ENCODE measurements at places on chromosomes 4 and X.
A peak's percentile ranks its signal among the peaks of the same experiment; 100 is the strongest.

DNA sequence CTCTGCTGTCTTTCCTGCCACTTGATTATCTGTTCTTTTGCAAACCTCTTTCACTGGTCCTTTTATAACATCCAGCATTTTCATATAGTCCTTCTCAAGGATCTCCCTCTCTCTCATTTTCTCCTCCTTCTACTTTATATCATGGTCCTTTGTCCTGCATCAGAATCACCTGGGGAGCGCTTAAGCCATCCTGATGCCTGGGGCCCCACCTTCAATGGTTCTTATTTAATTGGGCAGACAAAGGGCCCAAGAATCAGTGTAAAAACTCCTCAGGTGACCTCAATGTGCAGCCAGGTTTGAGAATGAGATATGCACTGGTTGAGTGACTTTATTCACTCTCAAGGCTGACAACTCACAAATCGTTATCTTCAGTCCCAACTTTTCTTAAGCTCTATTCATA lies 283.9 kb downstream of the UNC5C start:
- no peak for DNase-seq

DNA sequence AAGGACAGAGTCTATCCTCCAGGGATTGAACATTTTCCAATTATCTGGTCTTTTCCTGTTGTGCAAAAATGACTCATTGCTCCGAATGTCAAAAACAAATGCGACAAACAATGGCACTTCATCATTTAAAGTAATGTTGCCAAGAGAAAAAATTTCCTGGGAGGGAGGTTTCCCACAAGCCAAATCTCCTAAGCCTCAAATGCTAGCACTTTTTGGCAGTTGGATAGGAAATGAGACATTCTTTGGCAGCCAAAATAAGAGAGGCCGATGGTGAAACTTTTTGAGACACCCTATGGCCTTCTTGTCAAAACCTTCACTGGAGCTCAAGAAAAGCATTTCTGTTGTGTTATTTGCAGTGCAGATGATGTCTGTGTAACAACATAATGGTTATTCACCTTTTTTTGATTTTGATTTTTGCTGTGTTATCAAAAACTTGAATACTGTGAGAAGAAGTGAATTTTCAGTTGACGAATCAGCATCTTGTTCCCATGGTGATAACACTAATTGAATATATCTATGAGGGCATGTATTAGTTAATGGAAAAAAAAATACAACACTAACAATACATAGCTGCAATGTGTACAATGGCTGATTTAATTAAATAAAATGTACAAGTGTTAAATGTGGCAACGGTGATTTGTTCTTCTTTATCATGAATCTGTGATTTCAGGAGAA lies 333.8 kb downstream of the ANK2 start:
- peak; percentile 87 for DNase-seq

- DNase-seq, result peak; percentile 45
Observed at GRCh38 chr4:123390846-123391456, 5.6 kb upstream of the SPRY1 start.

DNA sequence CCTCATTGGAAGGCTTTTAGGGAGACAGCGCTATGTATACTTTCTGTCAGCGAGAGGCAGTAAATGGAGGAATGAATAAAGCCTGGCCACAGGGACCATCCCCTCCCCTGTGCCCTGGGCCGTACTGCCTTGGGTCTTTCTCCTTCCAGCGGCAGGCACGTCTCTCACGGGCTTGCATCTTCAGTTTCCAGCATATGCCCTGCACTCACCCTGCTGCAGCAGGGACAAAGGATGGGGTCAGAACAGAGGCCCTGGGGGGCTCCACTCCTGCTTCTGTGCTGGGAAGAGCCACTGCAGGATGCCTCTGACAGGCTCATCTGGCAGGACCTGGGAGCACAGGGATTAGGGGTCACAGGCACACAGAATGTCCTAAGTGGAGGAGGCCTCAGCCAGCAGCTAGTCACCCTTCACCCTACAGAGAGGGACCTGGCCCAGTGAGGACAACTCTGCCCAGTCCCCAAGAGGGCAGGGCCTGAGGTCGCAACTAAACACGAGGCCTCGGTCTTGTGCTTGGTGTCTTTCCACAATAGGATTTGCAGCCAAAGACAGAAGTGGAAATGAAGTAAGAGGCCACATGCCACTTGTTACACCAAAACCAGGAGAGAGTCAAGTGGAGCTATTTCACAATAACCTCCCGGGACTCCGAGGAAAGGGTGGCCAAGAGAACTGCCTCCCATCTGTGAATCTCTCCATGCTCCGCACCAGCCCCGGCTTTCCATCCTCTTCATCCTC lies 150.8 kb downstream of the AFAP1 start:
- DNase-seq, result no peak

Measured in tongue (tissue), 3 donors.